ENCODE measurements at places on chromosomes 3 and 15.
A peak's percentile ranks its signal among the peaks of the same experiment; 100 is the strongest.

DNA sequence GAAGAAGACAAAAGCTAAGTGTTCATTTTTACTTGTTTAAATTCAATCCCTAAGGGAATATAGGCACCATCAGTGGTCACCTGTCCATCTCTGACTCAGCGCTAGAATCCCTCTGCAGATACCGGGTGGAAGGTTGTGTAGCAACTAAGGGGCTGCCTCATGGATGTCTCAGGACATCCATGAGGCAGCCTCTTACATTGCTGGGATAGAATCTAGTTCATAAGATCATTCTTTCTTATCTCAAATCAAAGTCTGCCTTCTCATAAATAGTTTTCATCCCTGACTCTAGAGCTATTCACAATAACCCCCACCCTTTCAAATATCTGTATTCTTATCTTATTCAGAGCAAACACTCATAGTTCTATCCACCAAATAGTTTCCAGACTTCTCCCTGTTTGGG is 38.1 kb downstream of the HSPBAP1 start:
- no peak for DNase-seq

DNA sequence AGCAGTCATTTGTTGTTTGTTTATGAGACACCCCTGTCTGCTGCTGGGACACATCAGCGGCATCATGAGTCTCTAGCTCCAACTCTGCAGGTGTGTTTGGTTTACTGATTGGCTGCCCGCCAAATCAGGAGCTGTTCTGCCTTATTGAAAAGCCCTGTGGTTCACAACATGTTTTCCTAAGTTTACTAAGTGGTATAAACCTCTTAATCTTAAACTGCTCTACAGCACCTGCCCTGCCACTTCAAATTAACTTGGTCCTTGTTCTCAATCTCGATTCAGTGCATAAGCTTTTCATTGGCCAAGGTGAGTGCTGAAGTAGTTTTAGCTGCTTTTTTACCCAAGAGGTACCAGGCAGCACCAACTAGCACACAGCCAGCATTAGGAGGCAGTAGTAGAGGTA is 77.8 kb upstream of the WDR72 start:
- DNase-seq, result no peak

DNA sequence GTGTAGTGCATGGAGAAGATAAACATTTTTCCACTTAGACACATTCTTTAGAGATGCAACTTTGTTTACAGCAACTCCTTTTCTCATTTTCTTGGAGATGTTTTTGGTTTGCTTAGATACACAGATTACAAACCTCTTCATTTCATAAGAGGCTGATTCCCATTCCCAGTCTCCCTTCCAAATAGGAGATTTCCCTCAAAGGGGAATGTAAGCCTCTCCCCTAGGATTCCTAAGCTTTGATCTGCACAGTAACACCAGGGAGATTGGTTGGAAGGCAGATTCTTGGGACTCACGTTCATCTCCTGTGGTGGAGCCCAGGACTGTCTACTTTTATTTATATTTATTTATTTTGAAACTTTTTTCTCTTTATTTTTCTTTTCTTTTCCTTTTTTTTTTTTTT is 63.2 kb downstream of the MCTP2 start:
- DNase-seq, result no peak

- no peak for DNase-seq
Observed at GRCh38 chr15:73046073-73046472, 6.2 kb upstream of the NEO1 start.

DNA sequence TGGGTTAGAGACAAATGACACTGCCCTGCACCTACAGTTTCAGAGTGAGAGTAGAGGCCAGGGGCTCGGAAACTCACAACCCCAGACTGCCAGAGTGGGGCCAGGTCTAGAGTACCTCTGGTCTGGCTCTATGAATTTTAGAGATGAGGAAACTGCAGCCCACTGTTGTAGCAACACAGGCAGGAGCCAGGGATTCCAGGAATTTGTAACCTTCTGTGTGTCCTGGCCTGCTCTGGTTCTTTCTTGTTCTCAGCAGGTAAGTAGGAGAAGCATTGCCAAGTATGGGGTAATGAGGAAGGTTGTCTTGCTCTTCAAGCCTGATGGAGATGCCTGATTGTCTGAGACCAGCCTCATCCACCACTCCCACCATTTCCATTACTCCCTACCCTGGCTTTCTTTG is 221.8 kb downstream of the UACA start:
- DNase-seq, result no peak

DNA sequence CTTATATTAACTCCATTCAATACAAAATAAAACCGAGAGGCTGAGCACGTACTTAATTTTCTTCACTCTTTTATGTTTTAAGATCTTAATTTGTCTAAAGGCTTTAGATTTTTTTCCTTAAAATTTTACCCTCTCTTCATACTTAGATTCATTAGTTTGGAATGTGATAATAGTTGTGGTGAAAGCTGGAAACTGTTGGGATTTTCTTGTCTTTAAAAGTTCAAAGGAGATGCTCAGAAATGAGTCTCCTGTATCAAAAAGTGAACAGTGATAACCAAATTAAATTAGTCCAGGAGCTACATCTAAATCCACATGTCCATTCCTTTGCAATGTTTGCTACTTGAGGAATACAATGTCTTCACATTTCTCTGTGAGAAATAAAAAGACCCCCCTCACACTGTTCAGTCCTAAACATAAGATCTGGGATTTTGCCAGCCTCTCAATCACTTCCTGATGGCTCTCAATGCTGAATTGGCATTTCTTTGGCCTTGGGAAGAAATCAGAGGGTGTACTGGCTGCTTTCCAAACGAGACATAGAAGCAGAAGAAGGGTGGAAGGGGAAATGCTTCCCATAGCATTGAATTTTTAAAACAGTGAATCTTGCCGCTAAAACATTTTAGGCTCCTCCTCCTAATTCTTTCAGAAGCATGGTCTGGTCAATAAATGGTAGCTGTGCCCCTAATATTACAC is 245.0 kb downstream of the SHOX2 start:
- DNase-seq, result no peak

DNA sequence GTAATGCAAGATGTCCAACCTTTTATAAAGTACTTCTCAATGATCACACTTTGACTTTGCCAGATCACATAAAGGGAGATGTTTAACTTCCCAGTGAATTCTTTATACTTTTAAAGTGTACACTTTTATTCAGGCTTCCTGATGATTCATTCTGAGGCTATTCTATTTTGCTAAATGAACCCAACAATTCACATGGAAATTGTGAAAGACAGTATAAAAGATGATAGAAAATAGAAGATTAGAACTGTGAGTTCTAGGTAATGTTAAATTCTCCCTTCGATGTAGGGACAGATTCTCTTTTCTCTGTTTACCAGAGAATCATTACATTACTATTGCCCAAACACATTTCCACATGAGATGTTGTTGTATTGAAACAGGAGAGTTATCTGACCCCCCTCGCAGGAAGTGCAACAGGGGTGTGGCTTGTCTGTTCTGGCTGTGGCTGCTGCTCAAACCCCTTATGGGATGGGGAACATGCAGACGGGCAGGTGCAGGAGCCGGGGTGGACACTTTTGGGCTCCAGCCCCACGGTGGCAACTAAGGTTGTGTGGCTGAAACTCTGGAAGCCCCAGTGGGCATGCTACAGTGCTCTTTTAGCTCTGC is 131.3 kb upstream of the LRTM1 start:
- no peak for DNase-seq

- DNase-seq, result no peak
Observed at GRCh38 chr3:26560081-26560480, 62.5 kb upstream of the LRRC3B start.

- DNase-seq, result no peak
Observed at GRCh38 chr15:93020976-93021772, 67.8 kb downstream of the RGMA start.

DNA sequence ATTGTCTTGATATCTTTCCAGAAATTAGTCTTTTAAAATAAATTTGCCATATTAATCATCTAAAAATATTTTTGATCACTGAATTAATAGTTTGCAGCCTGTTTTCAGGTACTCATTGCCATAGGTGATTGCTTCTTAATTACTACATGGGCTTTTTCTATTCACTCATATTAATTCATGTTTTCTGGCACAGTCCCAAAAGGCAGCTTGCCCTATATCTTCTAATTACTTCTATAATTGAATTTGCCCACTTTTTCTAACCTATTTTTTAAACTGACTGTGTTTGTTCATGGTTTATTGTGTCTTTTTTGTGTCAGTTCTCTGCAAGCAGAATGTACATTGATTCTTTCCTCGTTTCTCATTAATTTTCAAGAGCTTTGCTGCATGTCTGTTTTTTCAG is 85.7 kb upstream of the SOX2 start:
- DNase-seq, result no peak

- DNase-seq, result no peak
Observed at GRCh38 chr3:50444213-50444612, 59.2 kb downstream of the CACNA2D2 start.

DNA sequence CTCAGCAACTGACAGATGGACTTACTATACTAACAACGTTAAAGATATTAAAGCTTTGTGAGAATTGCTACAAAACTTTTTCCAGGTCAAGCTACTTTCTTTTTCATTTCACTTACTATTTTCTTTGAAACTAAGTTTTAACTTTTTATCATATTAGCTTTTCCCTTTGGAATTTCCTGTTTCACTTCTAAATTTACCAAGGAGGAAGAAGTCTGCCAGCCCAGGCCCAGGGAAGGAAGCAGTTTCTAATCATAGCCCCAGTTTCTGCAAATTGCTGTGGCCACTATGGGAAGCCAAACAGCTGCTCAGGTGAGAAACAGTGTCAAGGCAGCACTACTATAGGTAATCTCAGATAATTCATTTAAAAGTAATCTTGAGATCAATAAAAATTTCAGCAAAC is 18.4 kb downstream of the CYFIP1 start:
- no peak for DNase-seq

- DNase-seq, result no peak
Observed at GRCh38 chr3:128446821-128447220, 19.9 kb downstream of the DNAJB8 start.

GRCh38 chr15:50854601-50855490 is 53.6 kb upstream of the AP4E1 start:
- no peak for DNase-seq

GRCh38 chr15:73822998-73823397 is 50.4 kb upstream of the TBC1D21 start:
- no peak for DNase-seq

- DNase-seq, result no peak
Observed at GRCh38 chr15:69337138-69337537, 38.4 kb downstream of the PAQR5 start.

DNA sequence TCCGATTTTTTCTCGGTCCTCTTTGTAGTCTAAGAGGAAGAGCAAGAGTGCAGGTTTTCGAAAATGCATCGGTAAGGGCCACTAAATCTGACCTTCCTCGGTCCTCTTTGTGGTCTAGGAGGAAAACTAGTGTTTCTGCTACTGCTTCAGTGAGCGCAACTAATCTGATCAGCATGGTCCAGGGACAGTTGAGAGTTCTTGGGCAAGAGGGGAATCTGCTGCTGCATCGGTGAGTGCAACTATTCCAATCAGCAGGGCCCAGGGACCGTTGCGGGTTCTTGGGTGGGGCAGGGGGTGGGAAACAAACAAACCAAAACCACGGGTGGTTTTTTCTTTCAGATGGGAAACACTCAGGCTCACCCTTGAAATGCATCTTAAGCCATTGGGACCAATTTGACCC is 10.5 kb upstream of the OSBPL11 start:
- no peak for DNase-seq

- DNase-seq, result peak; percentile 44
Observed at GRCh38 chr3:161560008-161560637, 63.5 kb downstream of the OTOL1 start.
